NCI-H1694 (cell line): ENCODE measurements at places on chromosomes 6 and 20.

GRCh38 chr6:116115781-116116180, 10.2 kb downstream of the COL10A1 start:
- DNase-seq, result no peak

GRCh38 chr6:87045521-87046075, 49.3 kb downstream of the CGA start:
- DNase-seq, result no peak

DNA sequence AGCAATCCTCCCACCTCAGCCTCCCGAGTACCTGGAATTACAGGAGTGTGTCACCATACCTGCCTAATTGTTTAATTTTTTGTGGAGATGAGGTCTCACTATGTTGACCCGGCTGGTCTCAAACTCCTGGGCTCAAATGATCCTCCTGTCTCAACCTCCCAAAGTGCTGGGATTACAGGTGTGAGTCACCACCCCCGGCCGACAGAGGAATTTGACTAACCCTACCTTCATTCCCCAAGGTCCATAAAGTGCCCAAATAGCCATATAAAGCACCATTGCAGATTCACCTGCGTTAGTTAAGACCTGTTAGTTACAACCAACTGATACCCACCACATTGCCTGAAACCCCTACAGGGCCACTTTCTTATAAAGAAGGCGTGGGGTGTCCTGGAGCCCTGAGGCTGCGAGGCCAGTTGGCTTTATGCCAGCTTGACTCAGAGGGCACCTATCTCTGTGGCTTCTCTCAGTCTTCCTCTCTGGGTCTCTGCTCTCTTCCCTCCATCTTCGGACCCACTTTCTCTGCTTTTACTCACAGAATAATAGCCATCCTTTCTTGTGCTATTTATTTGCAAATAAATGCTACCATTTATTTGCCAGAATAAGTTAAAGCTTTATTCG, 65.6 kb downstream of the SLC2A10 start:
- DNase-seq, result no peak

DNA sequence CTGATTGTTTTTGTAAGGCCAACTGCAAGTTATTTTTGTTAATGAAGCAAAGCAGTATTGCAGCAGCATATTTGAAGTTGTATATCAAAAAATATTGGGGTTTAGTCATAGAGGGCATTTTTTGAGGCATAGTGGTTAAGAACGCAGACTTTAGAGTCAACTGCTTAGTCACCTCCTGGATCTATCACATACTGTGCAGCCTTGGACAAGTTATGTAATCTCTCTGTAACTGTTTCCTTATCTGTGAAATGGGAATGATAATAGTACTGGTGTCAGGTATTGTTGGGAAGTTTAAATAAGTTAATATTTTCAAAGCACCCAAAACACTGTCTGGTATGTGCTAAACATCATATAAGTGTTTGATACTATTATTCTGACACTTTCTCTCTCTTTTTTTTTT, 27.2 kb upstream of the EFHC1 start:
- DNase-seq, result no peak

DNA sequence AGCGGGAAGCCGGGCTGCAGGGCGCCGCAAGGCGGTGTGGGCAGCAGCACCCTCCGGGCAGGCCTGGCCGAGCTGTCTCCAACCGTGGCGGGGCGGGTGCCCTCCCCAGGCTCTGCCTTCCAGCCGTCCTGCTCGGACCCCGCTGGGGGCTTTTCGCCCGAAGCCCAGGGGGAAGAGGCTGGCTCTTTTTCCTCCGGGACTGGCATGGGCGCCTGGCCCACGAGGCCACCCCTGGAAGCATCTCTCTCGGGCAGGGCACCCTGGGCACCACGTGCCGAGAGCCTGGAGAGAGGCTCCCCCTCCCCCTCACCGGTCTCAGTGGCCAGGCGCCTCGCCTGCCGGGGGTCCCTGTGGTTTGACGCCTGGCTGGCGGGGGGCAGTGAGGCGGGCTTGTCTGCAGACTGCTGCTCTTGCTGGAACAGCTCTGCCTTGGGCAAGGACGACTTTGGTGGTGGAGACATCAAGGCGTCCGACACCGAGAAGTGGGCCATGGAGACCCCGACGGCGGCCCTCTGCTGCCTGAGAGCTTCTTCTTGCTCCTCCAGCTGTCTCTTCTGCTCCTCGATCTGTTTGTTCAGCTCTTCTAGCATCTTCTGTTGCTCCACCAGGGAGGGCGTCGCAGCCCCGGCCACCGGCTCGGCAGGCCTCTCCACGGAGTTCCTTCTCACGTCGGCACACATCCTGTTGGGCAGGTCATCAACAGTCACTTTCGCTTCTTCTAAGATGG, 19.5 kb upstream of the TCFL5 start:
- no peak for DNase-seq

GRCh38 chr6:92635553-92636153, 783.7 kb downstream of the EPHA7 start:
- DNase-seq, result no peak

DNA sequence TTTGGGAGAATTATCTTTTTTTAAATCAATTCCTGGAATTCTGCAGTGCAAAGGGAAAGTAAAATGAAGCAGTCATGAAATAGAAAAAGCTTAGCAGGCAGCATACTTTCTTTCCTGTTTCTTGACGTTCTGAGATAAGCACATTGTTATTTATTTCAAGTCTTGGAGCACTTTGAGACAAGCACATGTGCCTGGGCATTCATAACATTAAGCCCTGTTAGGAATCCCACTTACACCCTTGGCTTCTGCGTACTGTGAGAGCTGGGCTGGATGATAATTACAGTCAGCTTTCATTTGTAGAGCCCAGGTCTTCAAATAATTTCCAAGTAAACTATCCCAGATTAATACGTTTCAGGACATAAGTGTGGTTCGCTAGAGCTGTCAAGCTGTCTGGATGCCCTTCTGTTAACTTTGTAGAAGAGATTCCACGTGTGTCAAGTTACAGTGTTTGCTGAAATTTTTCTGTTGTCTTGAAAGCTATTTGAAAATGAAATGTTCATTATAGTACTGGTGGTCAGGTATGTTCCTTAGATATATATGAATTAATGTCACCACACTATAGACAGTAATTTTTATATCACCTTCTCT, 8.9 kb downstream of the FARS2 start:
- no peak for DNase-seq

GRCh38 chr6:70398783-70399728, 14.3 kb upstream of the FAM135A start:
- no peak for DNase-seq

GRCh38 chr6:128364766-128365519, 155.5 kb downstream of the PTPRK start:
- DNase-seq, result no peak

GRCh38 chr20:25369529-25369928, 21.1 kb downstream of the ABHD12 start:
- DNase-seq, result no peak

- no peak for DNase-seq
Observed at GRCh38 chr6:101937108-101937507, 543.6 kb downstream of the GRIK2 start.

DNA sequence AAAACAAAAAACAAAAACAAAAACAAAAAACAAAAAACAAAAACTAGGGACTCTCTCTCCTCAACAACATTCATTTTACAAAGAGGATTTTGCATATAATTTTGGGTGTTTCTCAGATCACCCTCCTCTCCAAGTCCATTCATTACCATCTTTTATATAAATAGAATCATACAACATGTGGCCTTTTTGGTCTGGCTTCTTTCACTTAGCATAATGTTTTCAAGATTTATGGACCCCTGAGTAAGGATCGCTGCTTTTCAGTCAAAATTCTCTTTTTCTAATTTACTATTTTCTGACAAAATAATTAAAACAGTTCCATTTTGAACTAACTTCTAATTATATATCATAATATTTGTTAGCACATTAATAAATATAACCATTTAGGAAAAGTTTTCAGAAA, 94.8 kb downstream of the UBE3D start:
- DNase-seq, result no peak

- no peak for DNase-seq
Observed at GRCh38 chr20:51861726-51862466, 59.6 kb upstream of the SALL4 start.

- DNase-seq, result no peak
Observed at GRCh38 chr20:8756410-8756809, 312.5 kb upstream of the PLCB4 start.

DNA sequence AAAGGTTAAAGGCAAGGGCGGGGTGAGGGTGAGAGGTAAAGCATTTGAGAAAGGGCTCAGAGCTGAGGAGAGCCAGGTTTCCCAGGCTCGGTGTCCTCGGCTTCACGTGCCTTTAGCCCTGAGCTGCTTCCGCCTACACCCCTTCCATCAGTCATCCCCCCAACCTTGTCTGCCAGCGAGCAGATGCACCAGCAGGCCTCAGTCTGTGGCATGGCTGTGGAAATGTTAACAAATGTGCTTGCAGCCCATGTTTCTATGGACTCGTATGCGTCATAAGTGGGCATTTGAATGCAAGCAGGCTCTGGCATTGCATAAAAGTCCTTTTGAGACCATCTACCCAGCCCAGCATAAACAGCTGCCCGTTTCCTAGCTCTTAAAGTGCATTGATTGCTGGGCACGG, 88.8 kb downstream of the SYNJ2 start:
- DNase-seq, result no peak

GRCh38 chr6:44563397-44563796, 175.9 kb downstream of the CDC5L start:
- DNase-seq, result no peak

DNA sequence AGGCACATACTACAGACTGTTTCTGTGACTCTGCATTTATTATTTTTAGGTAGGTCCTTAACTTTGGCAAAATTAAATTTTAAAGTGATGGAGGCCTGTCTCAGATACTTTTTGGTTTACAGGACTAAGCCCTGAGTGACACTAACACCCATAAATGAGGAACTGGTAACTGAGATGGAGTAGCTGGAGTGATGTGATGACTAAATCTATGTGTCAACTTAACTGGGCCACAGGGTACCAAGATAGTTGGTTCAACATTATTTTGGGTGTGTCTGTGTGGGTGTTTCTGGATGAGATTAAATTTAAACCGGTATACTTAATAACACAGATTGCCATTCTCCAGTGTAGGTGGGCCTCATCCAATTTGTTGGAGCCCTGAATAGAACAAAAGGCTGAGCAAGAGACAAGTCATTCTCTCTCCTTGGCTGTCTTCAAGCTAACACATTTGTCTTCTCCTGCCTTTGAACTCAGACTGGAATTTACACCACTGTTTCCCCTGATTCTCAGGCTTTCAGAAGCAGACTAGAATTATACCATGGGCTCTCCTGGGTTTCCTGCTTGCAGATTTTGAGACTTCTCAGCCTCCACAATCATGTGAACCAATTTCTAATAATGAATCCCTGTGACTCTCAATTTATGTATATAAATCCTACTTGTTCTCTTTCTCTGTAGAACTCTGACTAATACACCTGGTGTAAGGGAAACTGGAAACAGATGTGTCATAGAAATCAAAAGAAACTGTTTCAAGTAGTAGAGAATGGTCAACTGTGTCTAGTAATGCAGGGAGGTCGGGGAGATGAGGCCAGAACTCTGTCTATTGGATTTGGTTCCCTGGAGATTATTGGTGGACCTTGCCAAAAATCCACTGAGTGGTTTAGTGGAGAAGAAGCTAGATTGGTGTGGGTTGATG, 579.2 kb downstream of the EPM2A start:
- DNase-seq, result no peak

- DNase-seq, result no peak
Observed at GRCh38 chr6:108806171-108806570, 42.1 kb upstream of the ARMC2 start.

DNA sequence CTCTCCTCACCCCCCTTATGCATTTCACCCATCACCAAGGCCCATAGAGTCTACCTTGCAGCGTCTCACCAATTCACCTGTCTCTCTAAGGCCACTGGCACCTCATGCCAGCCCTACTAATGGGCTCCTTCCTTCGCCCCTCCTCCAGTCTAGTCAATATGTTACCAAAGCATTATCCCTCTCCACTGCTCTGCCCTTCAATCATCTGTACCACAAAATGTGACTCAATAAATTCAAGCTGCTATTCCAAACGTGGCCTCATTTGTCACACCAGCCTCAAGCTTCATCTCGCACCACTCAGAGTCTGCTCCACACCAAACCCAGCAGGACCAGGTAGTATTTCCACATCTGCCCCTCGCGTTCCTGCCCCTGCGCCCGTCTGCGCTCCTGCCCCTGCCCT, 21.8 kb upstream of the RPS6KA2 start:
- no peak for DNase-seq

DNA sequence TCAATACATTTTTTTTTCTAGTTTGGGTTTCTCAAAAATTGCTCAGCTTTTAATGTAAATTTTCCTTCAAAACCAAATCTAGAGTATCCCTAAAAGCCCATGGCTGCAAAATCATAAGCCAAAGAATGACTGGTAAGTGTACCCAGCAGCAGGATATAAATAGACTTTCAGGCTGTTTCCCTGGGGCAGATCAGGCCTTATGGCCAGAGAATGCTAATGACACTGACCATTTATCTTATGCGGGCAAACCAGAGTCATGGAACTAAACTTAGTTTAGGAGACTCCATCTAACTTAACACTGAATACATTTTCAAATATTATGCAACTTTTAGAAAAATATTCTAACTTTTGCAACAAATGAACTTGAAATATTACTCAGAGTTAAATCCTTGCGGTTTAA, 7.4 kb downstream of the OSER1 start:
- DNase-seq, result no peak

GRCh38 chr6:69866770-69867638, 648 bp downstream of the COL19A1 start:
- no peak for DNase-seq

DNA sequence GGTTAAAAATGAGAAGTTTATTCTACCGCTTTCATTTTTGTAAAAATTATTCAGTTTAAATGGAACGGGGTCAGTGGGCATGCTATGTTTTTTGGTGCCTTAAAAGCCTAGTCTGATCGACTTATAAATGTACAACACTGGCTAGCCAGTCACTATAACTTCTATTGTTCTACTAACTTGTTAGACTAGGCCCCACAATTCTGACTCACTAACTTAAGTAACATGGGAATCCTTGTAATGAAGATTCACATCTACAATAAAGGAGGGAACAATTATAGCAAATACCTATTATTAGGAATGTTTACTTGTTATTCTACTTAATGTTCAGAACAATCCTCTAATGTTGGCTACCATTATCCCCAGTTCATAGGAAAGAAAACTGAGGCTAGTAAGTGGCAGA, 28.5 kb downstream of the REPS1 start:
- DNase-seq, result no peak

DNA sequence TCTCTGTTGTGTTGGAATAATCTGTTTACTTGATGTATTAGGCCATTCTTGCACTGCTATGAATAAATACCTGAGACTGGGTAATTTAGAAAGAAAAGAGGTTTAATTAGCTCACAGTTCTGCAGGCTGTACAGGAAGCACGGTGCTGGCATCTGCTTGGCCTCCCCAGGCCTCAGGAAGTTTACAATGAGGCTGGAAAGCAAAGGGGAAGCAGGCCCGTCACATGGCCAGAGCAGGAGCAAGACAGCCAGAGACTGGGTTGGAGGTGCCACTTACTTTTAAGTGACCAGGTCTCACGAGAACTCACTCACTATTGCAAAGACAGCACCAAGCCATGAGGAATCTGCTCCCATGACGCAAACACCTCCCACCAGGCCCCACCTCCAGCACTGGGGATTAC, 50.6 kb upstream of the FUCA2 start:
- no peak for DNase-seq
